ENCODE measurements at places on chromosomes 6 and 20.

DNA sequence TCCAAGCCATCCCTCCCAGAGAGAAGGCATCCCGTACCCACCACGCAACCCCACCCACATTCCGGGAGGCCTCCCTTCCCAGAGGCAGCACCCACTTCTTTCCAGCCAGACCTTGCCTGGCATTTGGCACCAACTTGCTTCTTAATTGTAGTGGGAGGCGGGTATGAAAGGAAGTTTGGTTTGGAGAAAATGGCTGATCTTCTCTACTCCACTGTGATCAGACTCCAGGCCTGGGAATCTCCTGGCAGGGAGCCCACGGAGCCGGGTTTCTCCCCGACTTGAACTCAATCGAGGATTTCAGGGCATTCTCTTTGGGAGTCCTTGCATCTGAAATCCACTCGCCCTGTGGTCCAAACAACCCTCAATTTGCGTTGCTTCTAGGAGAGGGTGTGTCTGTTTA is 107.1 kb downstream of the ZDHHC14 start:
- peak; percentile 56 for DNase-seq

- DNase-seq: no peak
Observed at GRCh38 chr20:2729251-2729713, 36.7 kb downstream of the EBF4 start.

DNA sequence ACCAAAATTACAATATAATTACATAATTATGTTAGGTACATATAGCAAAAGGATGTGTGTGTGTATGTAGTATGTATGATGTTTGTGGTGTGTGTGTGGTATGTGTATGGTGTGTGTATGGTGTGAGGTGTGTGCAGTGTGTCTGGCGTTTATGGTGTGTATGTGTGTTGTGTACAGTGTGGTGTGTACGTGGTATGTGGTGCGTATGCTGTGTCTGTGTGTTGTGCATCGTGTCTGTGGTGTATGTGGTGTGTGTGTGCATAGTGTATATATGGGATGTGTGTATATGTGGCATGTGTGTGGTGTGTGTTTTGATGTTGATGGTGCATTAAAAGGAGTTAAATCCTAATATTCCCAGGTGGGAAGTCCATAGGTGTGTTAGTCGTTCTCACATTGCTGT is 62.8 kb downstream of the PLG start:
- no peak for DNase-seq

DNA sequence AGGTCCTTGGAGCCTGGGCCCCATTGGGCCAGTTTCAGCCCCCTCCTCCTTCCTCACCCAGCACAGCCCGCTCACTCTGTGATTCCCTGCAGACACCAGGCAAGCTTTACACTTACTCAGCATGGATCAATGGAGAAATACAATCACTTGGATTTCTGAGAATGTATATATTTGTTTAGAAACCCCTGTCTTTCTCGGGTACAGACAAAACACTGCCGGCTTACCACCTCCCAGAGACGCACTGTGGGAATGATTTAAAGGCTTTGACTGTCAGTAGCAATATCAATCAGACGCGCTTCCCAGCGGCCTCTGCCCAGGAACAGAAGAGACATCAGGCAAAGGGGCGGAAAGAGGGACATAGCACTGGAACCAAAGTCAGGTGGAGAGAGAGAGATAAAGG is 186.5 kb downstream of the MAFB start:
- no peak for DNase-seq

GRCh38 chr6:123715006-123715863 is 78.5 kb upstream of the TRDN start:
- DNase-seq: no peak

DNA sequence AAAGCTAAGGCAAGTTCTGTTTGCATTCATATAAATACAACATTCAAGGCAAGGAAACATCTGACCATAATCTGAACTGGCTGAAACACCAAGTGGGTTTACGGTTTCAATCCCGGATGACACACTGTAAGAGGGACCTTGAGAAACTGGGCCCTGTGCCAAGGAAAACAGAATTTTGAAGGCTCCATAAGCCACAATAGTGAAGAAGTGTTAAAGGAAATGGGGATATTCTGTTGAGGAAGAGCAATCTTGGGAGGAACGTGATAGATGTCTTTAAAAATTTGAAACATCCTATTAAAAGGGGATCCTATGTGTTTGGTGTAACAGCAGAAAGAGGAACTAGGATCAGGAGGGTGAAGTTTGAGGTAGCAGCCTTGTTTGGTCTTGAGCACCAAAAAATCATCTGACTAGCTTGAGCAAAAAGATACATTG is 82.4 kb upstream of the TAB2 start:
- no peak for DNase-seq

- DNase-seq: no peak
Observed at GRCh38 chr20:38591474-38592410, 9.9 kb upstream of the ARHGAP40 start.

- DNase-seq: no peak
Observed at GRCh38 chr20:39645131-39645530, 683.0 kb downstream of the DHX35 start.

DNA sequence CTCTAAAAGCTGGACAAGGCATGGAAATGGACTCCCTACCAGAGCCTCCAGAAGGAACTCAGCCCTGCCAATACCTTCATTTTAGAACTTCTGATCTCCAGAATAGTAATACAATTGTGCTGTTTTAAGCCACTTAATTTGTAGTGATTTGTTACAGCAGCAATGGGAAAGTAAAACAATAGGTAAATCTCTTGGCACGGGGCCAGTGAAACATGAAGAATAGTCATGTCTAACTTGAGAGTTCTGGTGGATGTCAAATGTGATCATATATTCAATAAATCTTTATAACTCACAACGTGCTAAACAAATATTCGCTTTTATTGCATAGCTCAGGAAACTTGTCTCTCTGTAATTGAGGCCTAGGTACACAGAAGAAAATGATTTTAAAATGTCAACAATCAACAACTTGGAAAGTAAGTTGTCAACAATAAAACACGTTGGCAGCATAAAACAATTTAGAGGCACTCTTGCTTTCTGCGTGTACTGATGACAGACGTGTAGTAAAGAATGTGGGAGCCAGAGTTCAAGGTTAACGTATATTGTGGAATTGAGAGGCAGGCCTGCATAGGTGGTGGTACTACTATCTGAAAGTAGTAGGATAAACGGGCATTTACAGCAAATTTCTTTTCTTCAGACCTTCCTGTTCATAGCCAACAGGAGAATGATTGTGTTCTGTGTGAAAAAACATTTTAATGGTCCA is 140.5 kb upstream of the OPRM1 start:
- DNase-seq: no peak

GRCh38 chr20:32294071-32294470 is 16.6 kb downstream of the KIF3B start:
- no peak for DNase-seq

DNA sequence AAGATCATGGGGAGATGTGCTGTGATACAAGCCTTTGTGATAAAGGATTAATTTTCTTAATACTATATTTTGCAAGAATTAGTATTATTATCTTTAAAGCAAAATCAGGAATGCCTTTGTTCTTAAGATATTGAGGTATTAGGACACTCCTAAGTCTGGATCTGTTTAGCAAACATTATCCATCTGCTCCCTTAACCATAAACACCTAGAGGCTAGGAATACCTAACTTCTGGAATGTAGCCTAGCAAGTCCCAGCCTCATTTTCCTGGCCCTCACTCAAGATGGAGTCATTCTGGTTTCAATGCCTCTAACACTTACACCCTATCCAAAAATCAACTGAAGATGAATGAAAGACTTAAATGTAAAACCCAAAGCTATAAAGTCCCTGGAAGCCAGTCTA is 106.3 kb upstream of the GJE1 start:
- DNase-seq: no peak
